ENCODE measurements at places on chromosomes 1 and 21. TPM values are rescaled to one million over a fixed set of nuclear protein-coding genes. Genes with fewer than 3 reads are reported as not detected.

DNA sequence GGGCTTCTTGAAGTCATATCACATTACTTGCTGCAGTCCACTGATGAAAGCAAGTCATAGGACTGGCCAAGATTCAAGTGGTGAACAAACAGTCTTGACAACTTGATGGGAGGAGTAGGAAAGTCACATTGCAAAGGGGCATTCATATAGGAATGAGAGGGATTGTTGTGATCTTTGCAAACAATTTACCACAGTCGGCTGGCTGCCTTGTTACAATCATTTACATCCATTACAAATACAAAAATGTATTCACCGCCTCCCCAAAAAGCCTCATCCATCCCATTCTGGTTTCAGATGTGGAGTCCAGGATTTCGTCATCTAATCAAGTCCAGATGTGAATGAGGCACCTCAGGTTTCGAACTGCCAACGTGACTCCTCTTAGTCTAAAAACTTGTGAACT is 26.8 kb downstream of the GORAB start:
- H3K27me3 ChIP-seq: no peaks in the 10 kb centered on the region
- peaks cover 4% of the 10 kb centered on the region for H3K36me3 ChIP-seq
- no peak for DNase-seq
- H3K27ac ChIP-seq: no peak overlapping the region

LCE1C gene
- total RNA-seq: not detected

UAP1 gene
- 25.7 TPM for total RNA-seq

CNKSR1 gene
- 7.0 TPM for total RNA-seq

- H3K27ac ChIP-seq: no peak overlapping the region
- no peak overlapping the region for H3K4me3 ChIP-seq
- DNase-seq: no peak
- H3K27me3 ChIP-seq: no peaks in the 10 kb centered on the region
These were observed 33.6 kb upstream of the THEM4 start for GRCh38 chr1:151942882-151943281.

- no peaks in the 10 kb centered on the region for H3K4me1 ChIP-seq
- H3K36me3 ChIP-seq: no peaks in the 10 kb centered on the region
These were observed 118.1 kb downstream of the SYT2 start for GRCh38 chr1:202592146-202592545.

GRCh38 chr1:215188302-215188950 is 105.9 kb downstream of the KCNK2 start:
- no peak overlapping the region for H3K4me3 ChIP-seq
- no peaks in the 10 kb centered on the region for H3K27me3 ChIP-seq
- H3K4me1 ChIP-seq: no peaks in the 10 kb centered on the region
- no peak overlapping the region for H3K27ac ChIP-seq

GRCh38 chr1:94254073-94254810 is 16.9 kb upstream of the ARHGAP29 start:
- H3K36me3 ChIP-seq: no peaks in the 10 kb centered on the region
- no peaks in the 10 kb centered on the region for H3K4me1 ChIP-seq
- H3K27me3 ChIP-seq: peaks cover under 1% of the 10 kb centered on the region
- no peak overlapping the region for H3K4me3 ChIP-seq
- no peak overlapping the region for H3K27ac ChIP-seq

DDI2 gene
- total RNA-seq: 61.2 TPM

CELA3A gene
- not detected for total RNA-seq

PRDM16 gene
- 0.27 TPM for total RNA-seq

- peaks cover 20% of the 10 kb centered on the region for H3K36me3 ChIP-seq
- H3K27me3 ChIP-seq: no peaks in the 10 kb centered on the region
- no peak overlapping the region for H3K4me3 ChIP-seq
- no peak for DNase-seq
These were observed 139.9 kb downstream of the DHRS3 start for GRCh38 chr1:12477936-12478611.

Data from CD4-positive, CD25-positive, alpha-beta regulatory T cell (primary cell).